ENCODE measurements at places on chromosomes 2 and 18.

DNA sequence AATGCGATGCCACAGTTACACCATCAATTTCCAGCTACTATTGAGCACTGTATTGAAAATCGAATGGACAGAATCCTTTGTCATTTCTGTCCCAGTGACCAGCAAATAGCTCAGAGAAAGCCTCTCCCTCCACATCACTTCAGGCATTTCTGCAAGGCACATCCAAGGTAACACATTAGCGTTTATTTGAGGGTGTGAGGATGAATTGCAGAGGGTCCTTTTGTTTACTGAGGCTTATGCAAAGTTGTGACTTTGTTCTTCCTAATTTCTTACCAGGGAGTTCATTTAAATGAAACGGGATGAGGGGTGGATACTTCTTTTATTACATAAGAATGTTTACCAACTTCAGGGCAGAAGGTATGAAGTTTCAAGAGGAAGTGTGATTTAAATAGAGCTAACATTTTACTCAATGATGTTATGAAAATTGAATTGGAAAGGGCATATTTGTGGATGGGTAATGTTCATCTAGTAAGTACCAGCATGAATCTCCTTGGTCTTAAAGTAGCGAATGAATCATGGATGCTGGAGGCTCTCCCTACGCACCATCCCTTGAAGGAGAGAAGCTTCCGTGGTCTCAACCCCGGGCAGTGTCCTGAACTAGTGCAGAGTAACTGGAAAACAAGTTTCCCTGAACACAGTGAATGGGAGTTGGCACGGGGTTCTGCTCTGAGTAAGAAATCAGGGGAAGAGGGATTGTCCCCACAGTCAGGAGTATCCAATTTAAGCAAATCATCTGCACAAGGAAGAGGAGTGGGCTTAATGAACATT is 756.5 kb downstream of the GALR1 start:
- no peak for DNase-seq

DNA sequence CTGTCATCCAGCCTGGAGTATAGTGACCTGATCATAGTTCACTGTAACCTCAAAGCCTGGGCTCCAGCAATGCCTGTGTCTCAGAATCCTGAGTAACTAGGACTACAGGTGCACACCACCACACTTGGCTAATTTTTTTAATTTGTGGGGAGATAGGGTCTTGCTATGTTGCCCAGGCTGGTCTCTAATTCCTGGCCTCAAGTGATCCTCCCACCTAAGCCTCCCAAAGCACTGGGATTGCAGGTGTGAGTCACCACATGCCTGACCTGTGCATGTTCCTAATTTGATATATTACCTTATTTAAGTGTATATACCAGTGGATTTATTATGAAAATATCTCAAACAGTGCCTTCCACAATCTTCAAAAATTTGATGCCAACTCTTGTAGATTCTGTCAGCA is 123.6 kb upstream of the XIRP2 start:
- DNase-seq = no peak

DNA sequence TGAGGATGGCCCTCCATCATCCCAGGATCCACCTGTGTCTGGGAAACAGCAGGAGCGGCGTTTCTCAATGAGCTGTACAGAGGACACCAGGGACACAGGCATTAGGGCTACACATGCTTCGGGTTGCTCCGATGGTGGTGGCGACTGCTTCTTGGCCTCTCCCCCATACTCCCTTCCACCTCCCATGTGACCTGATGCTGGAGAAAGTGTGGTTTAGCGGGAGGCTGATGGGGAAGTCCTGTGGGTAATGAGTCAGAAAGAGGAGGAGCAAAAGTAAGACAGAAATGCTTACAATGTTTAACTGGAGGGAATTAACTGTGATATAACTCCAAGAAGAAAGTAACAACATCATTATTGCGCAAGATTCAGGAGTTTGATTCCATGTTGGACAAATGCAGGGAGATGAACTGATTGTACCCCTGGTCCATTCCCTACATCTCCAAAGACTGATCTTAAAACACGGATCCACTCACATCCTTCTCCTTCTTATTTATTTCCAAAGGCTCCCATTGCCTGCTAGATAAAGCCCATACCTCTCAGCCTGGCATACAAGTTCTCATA is 186.6 kb downstream of the NRP2 start:
- no peak for DNase-seq

DNA sequence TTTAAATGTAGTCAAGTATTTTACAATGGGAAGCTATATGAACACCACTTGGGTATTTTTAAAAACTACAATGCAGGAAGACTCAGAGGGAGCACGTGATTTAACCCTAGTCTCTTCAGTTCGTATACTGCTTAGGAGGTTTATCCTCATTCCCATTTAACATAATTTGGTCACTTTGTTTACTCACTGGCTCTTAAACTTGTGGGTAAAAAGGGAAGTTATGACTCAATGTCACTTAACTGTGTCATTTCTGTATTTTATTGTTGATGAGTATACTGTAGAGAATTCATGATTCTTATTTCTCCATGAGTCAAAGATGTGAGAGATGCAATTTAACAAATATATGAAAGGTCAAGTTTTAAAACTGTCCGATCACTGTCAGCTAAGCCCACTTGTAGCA is 48.2 kb downstream of the SLC66A3 start:
- no peak for DNase-seq

- no peak for DNase-seq
These were observed 104.0 kb downstream of the DNER start for GRCh38 chr2:229610333-229610732.

DNA sequence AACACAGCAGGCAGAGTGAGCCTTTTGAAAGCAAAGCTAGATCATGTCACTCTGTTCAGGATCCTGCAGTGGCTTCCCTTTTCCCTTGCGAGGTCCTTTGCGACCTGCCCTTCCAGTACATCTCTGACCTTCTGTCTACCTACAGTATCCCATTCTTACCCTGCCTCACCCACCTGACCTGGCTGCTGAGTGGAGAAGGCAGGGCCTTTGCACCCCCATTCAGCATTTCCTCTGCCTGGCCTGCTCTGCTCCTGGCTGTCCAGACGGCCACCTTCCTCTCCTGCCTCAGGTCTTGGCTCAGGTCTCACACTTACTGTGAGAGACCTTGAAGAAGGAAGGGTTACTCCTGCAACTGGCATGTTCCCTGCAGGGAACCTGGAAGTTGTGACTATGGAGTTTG is 77.4 kb downstream of the MAPRE2 start:
- no peak for DNase-seq

All from stimulated activated naive CD4-positive, alpha-beta T cell treated with Interleukin-2 at 50 U/mL for 16 hours (primary cell).